C1 segment of cervical spinal cord (tissue), 14 donors: ENCODE measurements at places on chromosomes 12 and 14.

DNA sequence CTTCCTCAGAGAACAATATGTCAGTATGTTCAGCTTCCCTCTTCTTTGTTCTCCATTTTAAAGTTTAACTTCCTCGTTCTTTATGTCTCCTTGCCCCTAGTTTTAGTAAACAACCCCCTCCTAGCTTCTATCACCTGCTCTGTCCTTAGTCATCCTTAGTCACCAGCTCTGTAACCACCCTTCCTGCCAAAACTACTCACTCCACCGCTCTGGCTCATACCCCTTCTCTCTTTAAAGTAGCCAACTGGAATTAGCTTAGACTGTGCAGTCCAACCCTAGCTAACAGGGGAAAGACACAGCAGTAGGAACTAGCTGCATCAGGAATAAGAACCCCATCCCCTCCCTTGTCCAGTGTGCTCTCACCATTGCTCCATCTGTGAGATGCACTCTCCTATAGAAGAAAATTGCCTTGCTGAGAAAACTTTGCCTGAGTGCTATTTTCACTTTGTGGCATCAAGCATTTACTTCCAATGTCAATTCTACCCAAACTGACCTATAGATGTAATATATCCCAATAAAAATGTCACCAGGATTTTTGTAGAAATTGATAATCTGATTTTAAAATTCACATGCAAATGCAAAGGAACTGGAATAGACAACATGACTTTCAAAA is 603.2 kb downstream of the C12orf50 start:
- DNase-seq = no peak

- DNase-seq = no peak
Measured at GRCh38 chr12:9872742-9873141, 3.6 kb upstream of the CLEC2B start.

DNA sequence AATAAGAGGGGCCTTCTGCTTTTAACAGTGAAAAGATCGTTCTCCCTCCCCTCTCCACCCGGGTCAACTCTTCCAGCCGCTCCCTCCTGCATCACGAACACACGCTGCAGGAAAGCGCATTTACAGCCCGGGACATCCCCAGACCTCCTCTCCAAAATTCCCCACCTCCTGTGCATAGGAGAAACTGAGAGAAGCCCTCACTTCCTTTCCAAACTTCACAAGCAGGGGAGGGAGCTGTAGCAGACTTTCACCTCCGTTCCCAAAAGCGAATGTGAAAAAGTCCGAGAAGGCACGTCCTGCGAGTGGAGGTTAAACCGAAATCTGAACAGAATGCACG is 513 bp downstream of the BCAT1 start:
- DNase-seq = no peak

DNA sequence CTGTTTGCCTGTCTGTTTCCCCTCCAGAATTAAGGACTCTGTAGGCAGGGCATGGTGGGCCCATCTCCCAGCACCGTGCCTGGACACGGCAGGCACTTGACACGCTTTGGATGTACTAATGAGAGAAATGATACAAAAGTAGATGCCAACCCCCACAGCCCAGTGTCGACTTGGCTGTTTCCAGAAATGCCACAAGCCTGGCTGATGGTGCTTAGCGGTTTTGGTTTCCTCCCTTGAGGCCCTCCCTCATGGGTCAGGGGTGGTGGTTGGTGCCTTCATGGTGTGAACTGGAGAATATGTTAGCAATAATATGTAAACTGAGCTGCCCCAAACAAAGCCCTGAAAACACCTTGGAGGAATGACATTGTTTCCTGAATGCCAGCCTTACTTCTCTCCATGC is 55.5 kb upstream of the ESRRB start:
- DNase-seq = no peak

DNA sequence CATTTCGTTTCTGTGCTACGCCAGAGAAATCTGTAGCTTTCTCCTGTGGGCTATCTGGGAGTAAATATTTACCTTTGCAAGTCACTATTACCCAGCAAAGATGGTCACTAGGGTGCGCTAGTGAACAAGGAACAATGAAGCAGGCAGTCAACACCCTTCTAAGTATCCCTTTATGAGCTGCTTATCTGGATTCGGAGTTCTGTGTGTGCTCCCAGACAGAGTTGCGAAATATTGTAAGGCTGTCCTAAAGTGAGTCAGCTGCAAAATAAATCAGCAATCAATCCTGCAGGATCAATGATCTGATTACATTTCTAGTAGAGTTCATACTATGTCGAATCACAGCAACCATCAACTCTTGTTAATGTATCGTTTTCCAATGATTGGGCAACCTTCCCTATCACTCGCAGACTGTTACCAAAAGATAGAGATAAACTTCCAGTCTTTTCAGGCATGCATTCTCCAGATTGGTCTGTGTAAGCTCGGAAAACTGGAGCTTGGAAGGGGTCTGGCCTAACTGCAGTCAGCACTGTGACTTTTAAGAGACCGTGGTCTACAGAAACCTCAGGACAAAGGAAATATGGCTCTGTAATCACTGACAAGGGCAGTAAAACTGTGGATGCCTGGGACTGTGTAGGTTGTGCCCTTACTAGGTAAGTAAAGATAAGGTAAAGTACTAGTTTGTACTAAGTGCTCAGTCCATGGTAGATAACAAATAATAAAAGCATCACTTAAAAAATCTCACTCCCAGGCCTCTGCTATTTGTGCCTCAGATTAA is 133.5 kb downstream of the KCNK10 start:
- DNase-seq = no peak

DNA sequence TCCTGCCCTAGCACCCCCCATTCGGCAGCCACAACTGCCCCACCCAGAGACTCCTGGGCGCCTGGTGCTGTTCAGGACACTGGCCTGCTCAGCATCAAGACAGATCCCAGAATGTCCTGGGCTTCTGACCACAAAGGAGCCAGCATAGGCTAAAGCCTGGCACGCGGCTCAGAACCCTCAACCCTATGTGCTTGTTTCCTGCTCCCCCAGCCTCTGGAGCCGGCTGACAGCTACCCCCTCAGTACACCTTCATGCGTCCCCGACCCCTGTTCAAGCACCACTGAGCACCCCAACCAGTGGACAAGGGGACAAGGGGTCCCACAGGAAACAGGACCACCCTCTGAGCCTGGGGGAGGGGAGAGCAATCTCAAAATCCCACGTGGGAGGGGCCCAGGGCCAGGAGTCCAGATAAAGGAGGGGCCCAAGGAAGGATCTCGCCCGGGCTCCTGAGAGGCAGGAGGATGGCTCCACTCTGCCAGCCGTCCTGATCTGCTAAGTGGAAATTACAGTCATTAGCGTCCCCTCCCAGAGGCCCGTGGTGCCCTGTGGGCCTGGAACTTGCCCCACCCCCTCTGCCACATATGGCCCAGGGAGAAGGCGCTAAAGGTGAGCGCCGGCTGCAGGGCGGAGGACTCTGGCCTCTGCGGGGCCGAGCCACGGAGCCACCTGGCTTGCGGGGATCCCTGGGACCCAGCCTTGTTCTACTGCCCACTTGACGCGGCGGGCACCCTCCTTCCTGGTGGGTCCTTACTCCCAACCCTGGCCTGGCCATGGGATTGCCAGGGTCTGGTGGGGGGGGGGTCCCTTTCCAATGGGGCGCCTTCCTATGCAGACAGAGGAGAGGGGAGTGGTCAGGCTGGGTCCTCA is 27.2 kb upstream of the GPR132 start:
- DNase-seq = no peak

DNA sequence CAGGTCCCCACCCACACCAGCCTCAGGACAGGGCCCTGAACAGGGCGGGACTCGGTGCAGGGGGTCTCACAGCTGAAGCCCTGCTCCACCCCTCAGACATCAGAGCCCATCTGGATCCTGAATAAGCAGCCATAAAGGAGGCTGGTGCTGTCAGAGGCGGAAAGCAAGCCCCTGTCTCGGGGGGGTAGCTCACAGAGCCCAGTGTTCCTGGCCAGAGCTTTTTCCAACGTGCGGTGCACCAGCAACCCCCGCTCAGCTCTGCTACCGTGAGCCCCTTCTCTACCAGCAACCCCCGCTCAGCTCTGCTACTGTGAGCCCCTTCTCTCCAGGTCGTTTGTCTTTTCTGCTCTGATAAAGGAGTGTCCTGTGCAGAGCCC is 136.5 kb upstream of the SFSWAP start:
- no peak for DNase-seq

DNA sequence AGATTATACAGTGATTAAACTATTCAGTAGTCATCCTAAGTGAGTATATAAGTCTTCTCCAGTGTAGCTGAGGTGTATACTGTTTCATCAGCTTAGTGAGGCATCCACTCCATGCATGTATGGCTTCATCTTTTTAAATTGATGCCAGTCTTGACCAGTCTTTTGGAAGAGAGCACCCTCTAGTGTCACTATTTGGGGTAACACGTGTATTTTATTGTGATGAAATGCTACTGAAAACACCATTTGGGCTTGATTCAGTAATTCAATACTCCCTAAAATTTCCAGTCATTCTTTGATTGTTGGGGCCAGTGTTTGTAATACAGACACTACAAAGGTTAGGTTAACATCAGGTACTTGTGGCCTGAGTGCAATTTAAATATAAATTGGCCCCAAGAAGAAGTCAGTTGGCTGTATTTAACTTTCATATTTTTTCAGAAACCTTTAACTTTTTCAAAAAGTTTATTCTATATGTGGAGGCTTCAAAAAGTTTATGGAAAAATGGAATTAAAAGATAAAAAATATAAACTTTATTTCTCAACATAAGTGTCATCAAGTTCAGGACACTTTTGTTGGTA is 35.3 kb downstream of the MIPOL1 start:
- no peak for DNase-seq

DNA sequence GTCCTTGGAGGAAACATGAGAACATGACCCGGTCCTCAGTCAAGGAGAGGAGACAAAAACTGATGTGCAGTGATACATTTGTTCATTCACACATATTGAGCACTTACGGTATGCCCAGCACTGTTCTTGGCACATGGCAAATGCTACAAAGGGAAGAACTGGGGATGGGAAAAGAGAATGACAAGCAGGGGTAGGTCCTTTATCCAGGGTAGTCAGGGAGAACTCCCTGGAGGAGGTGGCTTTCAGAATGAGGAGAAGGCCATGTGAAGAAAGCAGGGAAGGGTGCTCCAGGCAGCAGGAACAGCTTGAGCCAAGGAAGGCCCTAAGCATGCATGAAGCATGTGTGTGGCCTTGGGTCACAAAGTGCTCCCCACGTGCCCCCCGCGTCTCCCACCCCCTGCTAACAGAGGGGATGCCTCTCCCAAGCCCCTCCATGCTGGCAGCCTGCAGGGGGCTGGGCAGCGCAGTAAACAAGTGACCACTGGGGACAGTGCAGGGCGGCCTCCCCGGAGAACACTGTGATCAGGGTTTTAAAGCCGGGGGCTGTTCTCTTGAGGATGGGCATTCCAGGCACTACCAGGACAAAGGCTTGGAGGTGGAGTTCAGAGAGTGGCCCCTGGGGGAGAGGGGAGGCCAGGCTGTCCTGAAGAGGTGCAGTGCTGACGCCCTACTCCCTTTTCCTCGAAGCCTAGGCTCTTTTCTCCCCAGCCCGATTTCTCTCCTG is 71.0 kb downstream of the PHETA1 start:
- no peak for DNase-seq

DNA sequence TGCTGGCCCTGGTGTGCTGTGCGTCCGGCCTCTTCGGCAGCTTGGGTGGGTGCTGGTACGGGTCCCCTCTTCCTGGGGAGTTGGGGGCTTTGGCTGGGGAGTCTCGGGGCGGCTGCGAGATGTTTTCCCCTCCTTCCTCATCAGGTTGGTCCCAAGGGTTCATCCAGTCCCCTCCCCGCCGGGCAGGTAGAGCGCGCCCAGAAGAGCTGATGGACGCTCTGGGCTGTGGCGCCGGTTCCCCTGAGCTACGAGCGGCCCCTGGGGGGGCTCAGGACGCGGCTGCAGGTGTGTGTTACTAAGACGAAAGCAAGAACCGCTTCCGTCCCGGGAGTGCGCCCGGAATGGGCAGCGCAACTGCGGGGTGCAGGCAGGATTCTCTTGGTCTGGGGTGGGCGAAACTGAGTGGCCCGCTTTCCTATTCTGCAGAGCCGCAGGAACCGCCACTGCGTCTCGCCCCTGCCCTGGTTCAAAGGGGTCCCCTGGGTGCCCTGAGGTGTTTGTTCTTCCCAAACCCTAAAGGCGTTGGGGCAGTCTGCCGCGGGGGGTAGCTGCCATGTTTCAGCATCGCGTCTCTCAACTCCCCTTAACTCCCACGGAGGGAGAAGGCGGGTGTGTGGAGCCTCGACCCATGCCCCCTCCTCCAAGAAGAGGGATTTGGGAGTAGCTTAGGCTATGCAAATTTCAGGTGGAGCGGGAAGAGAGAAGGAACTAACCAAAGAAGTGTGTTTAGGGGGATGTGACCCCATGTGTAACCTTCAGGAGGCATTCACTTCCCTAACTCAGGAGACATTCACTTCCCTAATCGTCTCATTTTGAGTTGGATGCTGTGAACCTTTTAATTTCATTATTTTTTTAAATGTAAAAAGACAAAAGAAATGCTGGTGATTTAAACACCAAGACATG is 1.2 kb downstream of the SLC24A4 start:
- DNase-seq = no peak

GRCh38 chr12:23617749-23618148 is 331.7 kb downstream of the SOX5 start:
- no peak for DNase-seq

GRCh38 chr14:22843123-22843925 is 6.9 kb downstream of the MMP14 start:
- DNase-seq = no peak

DNA sequence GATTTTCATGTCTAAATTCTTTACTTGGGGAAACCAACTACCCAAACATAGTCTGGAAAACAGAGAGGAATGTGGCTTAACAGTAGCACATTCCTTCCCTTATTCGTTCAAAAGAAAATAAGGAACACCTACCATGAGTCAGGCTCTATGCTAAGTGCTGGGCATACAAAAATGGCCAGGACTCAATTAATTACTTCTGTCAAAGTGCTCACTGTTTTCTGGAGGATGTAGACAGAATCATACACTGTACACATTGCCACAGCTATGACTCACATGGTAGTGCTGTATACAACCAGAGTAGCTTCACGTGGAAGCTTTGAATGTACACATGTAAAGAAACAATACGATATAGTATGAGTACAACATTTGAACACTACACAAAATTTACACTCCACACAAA is 50.1 kb downstream of the SLC25A21 start:
- no peak for DNase-seq

DNA sequence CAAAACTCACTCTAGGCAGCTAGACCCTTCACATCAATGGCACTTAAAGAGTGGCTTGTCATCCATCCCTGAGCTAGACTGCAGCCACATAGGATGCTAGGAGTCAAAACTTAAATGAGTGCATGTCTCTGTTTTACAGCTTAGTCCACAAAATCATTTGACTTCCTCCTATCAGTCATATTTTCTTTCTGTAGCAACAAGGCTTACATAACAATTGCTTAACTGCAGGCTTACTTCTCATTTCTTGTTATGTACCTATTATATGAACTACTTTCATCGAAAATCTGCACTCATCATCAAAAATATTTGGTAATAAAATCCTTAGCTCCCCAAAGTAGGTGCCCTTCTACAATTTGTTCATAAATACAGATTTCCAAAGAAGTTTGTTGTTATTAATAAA is 30.1 kb downstream of the CLEC1A start:
- DNase-seq = no peak

GRCh38 chr12:18583655-18584054 is 154.2 kb downstream of the PLCZ1 start:
- no peak for DNase-seq
